ENCODE measurements at places on chromosomes 3 and 15. TPM values are rescaled to one million over a fixed set of nuclear protein-coding genes. Genes with fewer than 3 reads are reported as not detected.

DNA sequence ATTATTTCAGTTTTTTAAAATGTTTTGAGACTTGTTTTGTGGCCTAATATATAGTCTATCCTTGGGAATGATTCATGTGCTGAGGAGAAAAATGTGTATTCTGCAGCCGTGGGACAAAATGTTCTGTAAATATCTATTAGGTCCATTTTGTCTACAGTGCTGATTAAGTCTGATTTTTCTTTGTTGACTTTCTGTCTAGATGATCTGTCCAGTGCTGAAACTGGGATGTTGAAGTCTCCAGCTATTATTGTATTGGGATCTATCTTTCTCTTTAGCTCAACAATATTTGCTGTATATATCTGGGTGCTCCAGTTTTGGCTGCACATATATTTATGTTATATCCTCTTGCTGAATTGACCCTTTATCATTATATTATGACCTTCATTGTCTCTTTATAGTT, 85.2 kb downstream of the UBE2E2 start:
- no peak for DNase-seq

The ESYT3 gene
- 0.65 TPM for total RNA-seq

DNA sequence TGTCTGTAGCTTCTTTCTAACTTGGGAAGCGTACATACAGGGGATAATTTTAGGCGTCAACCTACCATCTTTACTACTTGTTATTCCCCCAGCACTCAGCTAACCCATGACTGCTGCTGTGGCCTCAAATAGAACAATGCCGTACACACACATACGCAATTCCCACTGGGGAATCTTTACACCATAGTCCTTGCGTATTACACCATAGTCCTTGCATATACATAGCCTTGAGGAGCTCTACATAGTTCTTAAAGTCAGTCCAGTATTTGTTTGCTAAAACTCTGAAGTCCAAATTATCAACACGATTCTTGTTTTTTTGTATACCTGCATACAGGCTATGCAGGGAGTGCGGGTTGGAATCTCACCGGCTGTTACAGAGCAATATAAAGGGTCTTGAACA, 67.2 kb downstream of the CGNL1 start:
- no peak for DNase-seq

DNA sequence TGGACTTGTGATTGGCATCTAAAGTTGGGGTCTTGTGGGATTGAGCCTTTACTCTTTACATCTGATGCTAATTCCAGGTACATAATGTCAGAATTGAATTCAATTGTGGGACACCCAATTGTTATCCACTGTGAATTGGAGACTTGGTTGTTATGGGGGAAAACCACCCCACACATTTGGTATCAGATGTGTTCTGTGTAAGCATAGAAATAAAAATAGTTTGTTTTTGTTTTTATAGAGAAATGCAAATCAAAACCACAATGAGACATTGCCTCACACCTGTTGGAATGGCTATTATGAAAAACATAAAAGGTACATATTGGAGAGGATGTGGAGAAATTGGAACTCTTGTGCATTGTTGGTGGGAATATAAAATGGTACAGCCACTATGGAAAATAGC, 58.5 kb downstream of the CPA3 start:
- no peak for DNase-seq

- DNase-seq = peak; percentile 82
Observed at GRCh38 chr15:66293419-66294156, at the start of gene DIS3L. Gene DIS3L, plus strand, starts transcription at chr15:66293568. Its CDS starts 29 bp downstream, at chr15:66293597.

The CIB2 gene
- total RNA-seq = 21.9 TPM

- no peak for DNase-seq
Observed at GRCh38 chr3:197186887-197187588, 111.4 kb downstream of the DLG1 start.

The CNTN3 gene
- 2.2 TPM for total RNA-seq

GRCh38 chr3:98188545-98188944, 22.0 kb downstream of the OR5H15 start:
- DNase-seq = no peak
